ENCODE measurements at places on chromosomes 13 and 19.

DNA sequence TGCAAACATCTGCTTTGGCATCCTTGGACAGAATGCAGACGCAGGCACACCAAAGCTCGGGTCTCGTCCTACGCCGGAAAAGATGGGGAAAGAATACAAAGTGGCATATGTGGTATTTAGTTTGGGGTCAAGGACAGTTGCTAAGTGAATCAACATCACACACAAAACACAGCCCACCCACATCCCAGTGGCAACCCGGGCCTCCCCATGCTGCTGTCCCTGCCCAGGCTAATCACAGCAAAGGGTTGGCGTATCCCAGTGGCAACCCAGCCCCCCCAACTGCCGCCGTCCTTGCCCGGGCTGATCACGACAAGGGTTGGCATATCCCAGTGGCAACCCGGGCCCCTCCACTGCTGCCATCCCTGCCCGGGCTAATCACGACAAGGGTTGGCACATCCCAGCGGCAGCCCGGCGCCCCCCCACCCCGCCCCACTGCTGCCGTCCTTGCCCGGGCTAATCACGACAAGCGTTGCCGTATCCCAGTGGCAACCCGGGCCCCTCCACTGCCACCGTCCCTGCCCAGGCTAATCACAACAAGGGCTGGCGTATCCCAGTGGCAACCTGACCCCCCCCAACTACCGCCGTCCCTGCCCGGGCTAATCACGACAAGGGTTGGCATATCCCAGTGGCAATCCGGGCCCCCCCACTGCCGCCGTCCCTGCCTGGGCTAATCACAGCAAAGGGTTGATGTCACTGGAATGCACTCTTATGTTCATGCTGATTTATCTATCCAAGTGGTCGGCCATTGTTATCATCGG, 167.8 kb upstream of the SOX1 start:
- DNase-seq = no peak

DNA sequence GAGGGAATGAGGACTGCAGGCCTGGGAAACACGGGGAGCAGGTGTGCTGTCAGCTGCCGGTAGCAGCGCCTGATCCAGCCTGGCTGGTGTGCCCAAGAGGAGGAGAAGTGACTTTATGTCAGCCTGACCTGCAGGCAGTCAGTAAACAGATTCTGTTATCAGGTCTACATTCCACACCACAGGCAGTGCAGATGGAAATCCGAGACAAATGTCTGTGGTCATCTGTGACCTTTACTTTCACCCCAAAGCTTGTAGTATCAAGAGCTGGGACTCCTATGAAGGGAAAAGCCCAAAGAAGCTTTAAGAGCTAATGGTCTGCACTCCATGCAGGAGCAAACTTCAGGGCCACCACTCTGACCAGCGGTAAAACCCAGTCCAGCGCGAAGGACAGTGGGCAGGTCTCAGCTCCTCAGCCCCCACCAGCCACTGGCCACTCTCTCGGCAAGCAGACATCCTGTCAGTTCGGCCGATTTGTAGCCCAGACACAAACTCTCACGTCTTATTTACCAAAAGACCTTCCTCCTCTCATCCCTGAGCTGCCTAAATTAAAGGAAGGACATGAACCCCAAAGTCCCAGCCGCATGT, 7.7 kb downstream of the EPS15L1 start:
- no peak for DNase-seq

- no peak for DNase-seq
These were observed 69.2 kb downstream of the ZNF100 start for GRCh38 chr19:21698215-21698614.

DNA sequence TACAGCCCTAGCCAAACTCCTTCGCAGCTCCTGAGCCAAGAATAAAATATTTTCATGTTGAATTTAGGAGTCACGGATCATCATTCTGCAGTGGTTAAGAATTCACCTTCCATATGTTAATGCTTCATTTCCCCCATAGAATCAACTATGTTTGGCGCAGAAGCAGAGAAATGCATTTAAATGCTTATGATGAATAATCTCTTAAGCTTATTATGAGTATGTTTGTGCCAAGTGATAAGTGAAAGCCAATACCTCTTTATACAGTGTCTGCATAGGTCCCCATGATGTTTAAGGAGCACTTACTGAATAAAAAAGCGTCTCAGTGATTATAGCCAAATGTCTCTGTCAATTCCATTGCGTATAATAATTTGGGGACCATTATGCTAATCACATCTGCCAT, 32.7 kb upstream of the POMP start:
- no peak for DNase-seq

DNA sequence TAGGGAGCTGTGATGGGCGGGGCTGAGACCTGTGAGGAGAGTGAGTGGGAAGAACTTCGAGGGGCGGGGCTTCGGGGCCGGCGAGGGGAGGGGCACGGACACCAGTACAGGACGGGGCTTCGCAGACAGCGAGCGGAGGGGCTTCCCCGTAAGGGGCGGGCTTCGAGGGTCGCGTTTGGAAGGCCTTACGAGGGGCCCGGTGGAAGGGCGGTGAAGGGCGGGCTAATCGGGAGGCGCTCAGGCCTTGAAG, 4.1 kb upstream of the EMP3 start:
- DNase-seq = peak; percentile 92

GRCh38 chr13:108816375-108816774, 187.0 kb downstream of the MYO16 start:
- DNase-seq = no peak
